DMS153 (cell line): ENCODE measurements at places on chromosomes 1 and 21.
A peak's percentile ranks its signal among the peaks of the same experiment; 100 is the strongest.

- DNase-seq, result no peak
Observed at GRCh38 chr1:230857822-230858221, 10.5 kb downstream of the C1orf198 start.

DNA sequence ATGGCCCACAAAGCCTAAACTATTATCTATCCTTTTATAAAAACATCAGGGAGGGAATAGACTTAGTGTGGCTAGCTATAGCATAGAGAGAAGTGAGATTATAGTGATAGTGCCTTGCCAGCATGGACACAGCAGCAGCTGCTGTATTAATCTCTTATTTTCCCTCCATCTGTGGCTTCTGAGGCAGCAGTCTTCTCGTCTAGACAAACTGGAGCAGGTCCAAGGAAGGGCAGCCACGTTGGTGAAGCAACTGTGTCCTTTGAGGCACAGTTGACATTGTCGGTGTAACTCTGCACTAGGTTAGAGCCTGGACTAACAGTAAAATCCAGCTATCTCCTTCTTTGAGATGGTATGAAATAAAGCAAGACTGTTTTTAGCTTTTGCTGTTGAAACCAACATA, 131.3 kb downstream of the CACHD1 start:
- no peak for DNase-seq

GRCh38 chr1:159748370-159748769, 32.4 kb upstream of the DUSP23 start:
- no peak for DNase-seq

- no peak for DNase-seq
Observed at GRCh38 chr1:30184393-30185141, 538.8 kb downstream of the MATN1 start.

- peak; percentile 61 for DNase-seq
Observed at GRCh38 chr21:41777951-41778815, 11.3 kb upstream of the RIPK4 start.

DNA sequence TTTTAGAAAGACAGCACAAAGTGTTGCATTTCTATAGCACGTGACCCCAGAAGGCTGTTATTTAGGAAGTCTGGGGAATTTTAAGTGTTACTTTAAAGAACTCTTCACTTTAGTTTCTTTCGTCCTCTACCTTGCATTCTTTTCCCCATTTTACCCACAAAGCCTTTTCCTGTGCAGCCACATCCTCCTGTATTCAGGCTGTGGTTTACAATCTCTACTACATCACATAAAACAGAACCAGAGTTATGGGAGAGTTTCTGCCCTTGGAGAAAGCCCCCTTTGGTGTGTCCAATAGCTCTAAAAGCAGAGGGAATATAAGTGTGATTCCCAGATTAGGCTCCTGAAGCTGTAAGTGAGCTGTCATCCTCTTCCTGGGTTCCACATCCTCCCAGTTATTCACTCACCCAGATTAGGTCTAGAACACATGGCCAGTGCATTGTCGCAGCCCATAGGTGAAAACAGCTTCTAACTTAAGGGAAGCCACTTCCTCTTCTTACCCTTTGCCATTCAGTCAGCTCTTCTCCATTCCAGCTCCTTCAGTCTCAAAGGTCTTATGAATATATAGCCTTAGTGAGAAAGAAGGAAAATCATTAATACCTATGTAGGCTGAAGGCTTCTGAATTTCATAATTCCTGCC, 171.1 kb downstream of the PIGK start:
- DNase-seq, result no peak

DNA sequence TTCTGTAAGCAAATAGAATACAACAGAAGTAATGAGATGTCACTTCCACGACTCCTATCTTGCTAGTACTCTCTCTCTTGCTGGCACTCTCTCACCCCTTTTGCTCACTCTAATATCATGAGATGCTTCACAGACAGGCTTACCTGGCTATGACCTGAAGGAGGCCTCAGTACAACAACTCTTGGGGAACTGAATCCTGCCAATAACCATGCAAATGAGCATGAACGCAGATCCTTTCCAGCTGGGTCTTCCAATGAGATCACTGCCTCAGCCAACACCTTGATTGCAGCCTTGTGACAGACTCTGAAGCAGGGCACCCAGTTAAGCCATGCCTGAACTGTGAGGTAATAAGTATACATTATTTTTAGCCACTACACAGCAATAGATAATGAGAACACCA, 53.1 kb upstream of the ADAR start:
- no peak for DNase-seq

GRCh38 chr1:30750731-30751291, 6.8 kb downstream of the LAPTM5 start:
- DNase-seq, result peak; percentile 81

- DNase-seq, result no peak
Observed at GRCh38 chr1:19312782-19313635, 883 bp downstream of the SLC66A1 start.

GRCh38 chr1:87902830-87903229, 574.1 kb downstream of the LMO4 start:
- DNase-seq, result peak; percentile 13

DNA sequence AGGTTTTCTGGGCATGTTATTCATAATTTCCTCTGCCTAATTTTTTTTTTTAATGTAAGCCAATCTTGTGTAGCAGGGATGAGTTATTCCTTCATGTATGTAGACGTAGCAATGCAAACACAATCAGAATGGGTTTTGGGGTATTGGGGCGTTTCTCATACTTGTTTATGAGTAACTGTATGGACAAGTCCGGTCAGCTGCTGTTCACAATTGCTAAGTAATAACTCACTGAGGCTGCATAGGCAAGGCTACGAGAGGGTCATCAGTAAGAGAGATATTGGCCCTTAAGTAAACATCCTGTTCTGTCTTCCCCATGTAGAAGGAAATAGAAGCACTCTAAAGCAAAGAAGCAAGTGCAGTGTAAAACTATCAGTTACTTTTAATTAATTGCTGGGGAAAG, 9.5 kb upstream of the TARS2 start:
- DNase-seq, result peak; percentile 50

DNA sequence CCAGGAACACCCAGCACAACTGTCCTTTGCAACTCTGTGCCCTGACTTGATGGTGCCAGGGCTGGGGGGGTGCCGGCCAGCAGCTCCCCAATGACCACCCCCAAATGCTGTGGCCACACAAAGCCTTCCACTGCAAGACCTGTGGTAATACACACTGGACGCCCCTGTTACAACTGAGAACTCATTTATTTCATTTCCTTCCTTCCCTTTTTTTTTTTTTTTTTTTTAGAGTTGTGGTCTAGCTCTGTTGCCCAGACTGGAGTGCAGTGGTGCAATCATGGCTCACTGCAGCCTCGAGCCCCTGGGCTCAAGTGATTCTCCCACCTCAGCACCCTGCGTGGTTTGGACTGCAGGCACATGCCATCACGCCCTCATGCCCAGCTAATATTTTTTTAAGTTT, 25.2 kb downstream of the TP73 start:
- no peak for DNase-seq

DNA sequence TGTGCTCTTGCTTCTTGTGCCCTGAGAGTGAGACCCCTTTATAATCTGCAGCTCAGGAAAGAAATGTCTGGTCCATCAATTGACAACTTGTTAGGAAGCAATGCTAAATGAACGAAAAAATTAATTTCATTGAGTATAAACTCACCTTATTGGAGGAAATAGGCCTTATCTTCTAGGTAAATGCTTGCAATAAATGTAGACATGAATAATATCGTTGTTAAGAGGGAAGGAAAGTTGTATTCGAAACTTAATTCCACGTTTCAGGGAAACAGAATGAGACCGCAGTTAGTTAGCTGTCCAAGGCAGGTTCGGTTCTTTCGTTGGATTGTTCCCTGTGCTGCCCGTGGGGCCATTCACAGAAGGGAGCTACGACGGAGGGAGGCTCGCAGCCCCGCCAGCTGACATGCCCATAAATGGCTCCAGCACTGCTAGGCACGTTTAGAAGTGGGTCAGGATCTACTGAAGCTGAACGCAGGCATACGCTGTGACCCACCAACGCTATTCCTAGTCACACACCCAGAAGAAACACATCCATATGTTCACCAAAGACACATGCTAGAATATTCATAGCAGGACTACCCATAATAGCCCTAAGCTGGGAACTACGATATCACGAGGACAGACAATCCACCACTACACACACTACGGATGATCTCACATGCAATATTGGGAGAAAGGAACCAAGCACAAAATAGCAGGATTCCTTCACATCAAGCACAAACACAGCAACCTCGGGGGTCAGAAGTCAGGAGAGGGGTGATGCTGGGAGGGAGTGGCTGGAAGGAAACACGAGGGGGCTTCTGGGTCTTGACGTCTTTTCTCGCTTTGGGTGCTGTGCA, 56.2 kb upstream of the LBR start:
- DNase-seq, result no peak

GRCh38 chr1:9198538-9199361, 35.8 kb upstream of the H6PD start:
- no peak for DNase-seq

DNA sequence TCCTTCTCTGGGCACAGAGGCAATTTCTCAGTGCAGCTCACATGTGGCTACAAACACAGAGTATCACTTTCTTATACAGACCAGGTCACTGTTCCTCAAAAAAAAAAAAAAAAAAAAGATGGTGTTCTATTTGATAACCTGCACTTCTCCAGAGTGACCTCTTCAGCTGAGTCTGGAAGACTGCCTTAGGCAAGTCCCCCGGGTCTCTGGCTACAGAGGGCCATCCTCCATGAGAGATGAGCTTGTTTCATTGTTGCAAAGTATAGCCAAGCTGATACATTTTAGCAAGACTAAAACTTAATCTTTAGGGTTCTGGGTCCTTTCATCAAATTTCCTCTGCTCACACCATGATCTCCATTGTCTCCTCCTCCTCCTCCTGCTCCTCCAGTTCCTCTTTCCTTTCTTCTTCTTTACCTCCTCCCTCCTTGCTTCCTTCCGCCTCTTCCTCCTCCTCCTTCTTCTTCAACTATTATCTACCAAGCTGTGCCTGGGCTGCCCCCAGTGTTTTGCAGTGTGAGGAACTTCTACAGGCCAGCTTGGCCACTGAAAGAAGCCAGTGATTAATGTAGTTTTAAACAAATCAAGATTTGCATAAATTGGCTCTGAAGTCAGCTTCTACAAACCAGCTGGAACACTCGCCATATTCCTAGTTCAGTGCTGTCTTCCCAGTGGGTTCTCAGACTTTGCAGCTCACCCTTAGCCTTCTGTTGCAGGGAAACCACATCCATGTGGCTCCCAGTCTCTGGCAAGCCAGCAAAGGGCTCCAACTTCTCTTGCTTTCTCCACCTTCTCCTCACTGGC, 139.4 kb downstream of the RUNX1 start:
- DNase-seq, result no peak

DNA sequence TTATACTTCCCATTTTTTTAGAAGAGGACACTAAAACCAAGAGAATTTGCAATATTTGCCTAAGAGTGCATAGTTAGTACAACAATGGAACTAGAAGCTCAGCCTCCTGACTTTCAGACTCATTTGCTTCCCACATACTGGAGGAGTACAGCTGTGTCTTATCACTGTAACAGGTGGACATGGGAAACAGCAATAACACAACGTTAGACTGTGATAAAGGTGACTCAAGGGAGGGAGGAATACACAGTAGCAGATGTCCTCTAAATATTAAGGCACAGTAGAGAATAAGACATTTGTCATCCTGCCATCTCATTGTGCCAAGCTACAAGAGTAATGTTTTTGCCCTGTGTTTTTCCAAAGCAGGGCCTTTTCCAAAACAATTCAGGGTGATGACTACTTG, 55.4 kb upstream of the JAK1 start:
- DNase-seq, result no peak

DNA sequence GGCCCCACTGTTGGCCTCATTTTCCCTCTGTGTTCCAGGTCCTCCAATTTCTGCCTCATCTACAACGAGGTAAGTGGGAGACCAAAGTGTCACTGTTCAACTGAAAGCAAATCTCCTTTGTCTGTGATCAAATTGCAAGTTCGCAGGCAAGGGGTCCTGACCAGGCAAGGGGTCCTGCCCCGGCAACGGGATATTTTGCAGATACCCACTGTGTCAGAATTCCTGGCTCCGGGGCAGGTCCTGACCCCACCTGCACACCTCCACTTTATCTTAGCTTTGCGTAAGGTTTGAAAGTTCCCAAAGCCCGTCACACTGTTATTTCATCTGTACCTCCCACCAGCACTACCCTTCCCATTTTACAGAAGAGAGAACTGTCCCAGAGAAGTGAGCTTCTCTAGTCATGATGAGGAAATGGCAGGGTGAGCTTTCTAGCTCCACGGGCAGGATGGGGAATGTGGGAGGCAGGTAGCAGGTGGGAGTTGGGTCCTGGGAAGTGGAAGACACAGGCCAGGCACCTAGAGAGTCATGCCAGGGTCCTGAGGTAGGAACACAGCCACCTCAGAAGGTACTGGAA, 32.0 kb upstream of the CSF1 start:
- no peak for DNase-seq

DNA sequence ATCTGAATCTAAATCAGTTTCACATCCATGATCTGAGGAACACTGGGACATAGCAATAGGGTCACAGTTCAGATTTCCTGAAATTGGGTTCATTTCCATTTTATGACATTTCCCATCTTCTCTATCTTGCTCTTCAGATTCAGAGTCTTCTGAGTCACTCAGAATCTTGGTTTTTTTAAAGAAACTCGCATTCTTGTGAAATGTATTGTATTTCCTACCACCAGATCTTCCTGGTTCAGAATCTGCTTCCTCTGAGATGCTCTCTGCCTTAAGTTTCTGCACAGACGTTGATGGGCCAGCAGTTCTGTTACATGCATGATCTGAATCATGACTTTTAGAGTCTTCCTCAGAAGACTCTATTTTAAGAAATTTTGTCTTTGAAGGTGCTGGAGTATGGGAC, 15.5 kb upstream of the PSMG1 start:
- DNase-seq, result no peak

- no peak for DNase-seq
Observed at GRCh38 chr1:177185209-177185608, 14.5 kb downstream of the BRINP2 start.

DNA sequence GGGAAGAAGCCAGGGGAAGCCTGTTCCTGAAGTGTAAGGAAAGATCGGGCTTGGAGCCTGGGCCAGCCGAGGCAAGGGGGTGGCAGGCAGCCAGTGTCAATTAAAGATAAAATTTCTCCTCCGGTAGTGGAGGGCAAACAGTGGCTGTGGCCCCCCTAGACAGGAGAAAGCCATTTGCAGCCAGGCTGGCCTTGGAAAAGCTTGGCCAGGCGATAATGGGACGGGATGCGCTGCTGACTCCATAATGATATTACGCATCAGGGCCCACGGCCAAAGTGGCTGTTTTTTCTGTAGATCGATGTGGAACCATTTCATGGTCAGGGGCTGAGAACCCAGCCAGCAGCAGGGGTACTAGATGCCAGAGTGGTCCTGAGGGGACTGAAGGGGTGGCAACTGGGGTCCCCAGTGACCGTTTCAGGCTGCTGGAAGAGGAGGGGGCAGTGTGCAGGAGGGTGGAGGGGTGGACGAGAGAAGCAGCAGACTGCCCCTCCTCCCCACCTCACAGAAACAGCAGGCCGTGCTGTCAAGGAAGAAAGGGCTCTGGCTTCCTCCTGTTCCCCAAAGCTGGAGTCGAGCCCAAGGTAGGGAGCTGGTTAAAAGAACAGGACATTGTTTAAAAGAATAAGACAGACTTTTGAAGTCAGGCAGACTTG, 25.2 kb downstream of the KCNC4 start:
- no peak for DNase-seq

DNA sequence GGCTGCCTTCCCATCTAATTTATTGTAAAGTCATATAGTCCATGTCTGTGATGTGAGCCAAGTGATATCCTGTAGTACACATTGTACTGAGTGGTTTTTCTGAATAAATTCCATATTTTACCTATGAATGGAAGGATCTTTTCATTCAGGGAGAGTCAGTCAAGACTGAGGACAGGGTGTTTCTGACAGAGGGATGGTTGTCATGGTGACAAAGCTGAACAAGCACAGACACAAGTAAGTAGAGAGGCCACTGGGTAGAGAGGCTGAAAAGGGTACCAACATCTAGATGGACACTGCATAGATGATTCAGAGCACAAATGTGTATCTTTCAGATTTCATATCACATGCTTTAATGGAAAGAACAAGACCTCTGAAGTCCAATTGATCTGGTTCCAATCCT, 22.6 kb upstream of the IL20 start:
- no peak for DNase-seq
